ENCODE measurements at places on chromosomes 5 and 9.

DNA sequence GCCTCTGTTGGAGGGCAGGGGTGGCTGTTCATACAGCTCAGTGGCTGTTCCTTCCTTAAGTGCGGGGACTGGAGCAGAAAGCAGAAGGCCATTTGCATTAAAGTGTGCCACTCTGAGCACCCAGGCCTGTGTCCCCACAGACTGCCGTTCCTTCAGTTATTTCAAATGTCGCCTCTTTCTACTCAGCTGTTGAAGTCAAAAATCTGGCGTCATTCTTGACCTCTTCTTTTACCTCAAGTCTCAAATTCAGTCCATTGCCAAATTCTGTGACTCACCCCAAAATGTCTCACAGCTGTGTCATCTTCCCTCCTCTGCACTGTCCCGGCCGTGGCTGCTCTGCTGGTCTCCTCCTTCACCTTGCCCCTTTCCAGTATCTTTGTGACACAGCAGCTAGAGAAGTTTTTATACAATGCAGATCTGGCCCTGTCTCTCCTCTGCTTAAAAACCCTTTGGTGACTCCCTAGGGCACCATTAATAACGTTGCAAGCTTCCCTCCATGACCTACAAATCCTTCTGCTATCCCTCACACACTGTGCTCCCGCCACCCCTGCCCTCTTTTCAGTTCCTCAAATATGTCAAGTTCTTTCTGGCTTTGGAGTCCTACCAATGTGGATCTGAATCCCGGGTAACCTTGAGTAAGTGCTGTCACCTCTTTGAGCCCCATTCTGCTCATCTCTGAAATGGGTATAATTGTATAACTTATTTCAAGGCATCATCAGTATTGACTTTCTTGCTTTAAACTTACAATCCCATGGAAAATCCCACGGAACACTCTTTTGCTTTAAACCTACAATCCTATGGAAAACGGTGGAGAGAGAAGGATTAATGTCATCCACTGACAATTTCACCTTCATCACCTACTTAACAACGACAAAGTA, 98.3 kb upstream of the BOD1 start:
- DNase-seq, result no peak

- no peak for DNase-seq
Observed at GRCh38 chr9:127505396-127506116, 54.2 kb downstream of the LRSAM1 start.

DNA sequence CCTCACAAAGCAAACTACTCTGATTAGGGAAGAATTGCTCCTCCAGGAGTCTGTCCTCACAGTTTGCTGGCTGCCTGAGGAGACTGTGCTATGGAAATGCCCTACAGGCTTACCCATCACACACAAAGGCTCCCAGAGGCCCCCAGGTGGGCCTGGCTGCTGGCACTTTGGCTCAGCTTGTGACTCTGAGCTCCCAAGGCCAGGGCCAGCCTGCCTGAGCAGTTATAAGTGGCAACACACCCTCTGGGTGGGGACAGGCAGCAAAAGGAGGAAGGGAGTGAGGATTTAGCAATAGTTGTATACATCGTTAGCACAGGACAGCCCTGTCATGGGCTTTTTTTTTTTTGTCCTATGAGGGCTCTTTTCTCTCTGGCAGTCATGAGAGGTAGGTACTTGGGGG, 103.5 kb downstream of the DAPK1 start:
- no peak for DNase-seq

GRCh38 chr9:120710110-120710981, 3.9 kb downstream of the MEGF9 start:
- no peak for DNase-seq

GRCh38 chr5:82858151-82859025, 218.8 kb downstream of the TMEM167A start:
- DNase-seq, result no peak
